ENCODE measurements at places on chromosomes 4 and X.

DNA sequence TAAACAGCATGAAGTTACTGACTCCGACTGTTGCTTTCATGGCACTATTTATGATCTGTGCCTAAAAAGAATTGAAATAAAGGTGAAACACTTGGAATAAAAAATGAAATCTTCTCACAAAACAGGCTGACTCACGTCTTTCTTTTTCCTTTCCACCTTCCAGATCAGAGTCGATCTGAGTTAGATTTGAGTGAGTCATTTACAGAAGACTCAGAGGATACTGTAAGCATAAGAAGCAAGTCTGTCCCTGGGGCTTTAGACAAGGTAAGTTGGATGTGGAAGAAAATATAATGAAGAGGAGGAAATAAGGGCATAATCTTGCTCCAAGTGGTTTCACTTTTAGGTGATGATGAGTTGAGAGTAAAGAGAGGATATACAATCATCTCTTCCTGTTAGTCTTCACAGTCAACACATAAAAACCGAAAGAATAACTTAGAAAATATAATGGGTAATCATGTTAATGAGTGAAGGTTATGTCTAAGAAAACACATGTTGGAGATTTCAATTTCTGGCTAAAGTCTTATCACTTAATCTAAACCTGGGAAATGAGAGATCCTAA lies 89.7 kb downstream of the SYTL5 start:
- DNase-seq: no peak

- no peak for DNase-seq
Observed at GRCh38 chr4:14361084-14361483, 641.2 kb upstream of the CPEB2 start.

DNA sequence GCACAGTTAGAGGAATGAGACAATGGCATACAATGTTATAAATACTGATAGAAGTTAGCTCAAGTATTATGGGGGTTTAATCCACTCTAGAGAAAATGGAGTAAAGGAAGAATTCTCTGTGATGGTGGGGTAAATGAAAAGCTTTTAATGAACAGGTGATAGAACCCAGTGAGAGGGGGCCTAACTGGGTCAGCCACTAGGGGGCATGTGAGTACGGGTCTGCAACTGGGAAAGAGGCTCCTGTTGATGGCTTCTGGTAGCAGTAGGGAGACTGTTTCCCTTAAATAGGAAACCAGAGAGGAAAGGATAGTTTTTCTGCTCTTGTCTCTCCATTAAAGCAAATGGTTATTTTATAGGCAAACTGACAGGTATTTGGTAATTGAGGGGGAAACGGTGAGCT lies 132.8 kb upstream of the GPR101 start:
- no peak for DNase-seq

GRCh38 chrX:94123062-94123461 lies 449.1 kb downstream of the FAM133A start:
- no peak for DNase-seq

DNA sequence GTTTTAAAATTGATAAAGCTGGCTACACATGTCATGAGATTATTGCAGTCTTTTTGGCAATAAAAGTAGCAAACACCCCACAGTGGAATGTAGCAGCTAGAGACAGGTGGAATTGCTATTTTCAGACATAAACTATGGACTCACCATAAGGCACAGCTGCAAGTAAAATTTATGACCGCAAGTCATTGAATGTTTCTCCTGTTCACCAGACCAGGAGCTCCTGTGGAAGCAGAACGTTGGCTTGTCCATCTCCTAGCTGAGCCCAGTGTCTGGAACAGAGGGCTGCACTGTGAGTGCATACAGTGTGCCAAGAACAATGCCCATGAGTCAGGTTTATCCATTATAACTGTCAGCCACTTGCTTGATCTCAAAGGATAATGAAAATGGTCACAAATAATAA lies 538.2 kb downstream of the INPP4B start:
- DNase-seq: no peak

- DNase-seq: no peak
Observed at GRCh38 chrX:22105231-22105630, 73.1 kb downstream of the PHEX start.

- DNase-seq: no peak
Observed at GRCh38 chrX:72477781-72478181, 94.9 kb downstream of the HDAC8 start.

GRCh38 chrX:18674417-18674787 lies 2.5 kb upstream of the RS1 start:
- no peak for DNase-seq

- DNase-seq: no peak
Observed at GRCh38 chr4:173191623-173192041, 23.0 kb downstream of the GALNT7 start.
